Endodermal cell (in vitro differentiated cells): ENCODE measurements at places on chromosomes 11 and 22. TPM values are rescaled to one million over a fixed set of nuclear protein-coding genes. Genes with fewer than 3 reads are reported as not detected.
A peak's percentile ranks its signal among the peaks of the same experiment; 100 is the strongest.

The STK33 gene
- 21.7 to 26.8 TPM (median 24.4 TPM) in 3 replicates for total RNA-seq

The ARSA gene
- 22.4 to 30.6 TPM (median 29.1 TPM) in 3 replicates for total RNA-seq

The OR5L2 gene
- not detected in 3 replicates for total RNA-seq

The PDGFD gene
- total RNA-seq, result 2.3 to 3.3 TPM (median 2.8 TPM) in 3 replicates

The OR8G5 gene
- not detected in 3 replicates for total RNA-seq

The FBLN1 gene
- total RNA-seq, result 197 and 226 TPM in 2 replicates

The APLNR gene
- 3.5 and 4.2 TPM in 2 replicates for total RNA-seq

The SCN4B gene
- 0.15 to 0.28 TPM (median 0.23 TPM) in 3 replicates for total RNA-seq

The GRAP2 gene
- total RNA-seq, result 0.84 and 0.92 TPM in 2 replicates

GRCh38 chr11:9675691-9676090 is 11.8 kb downstream of the SWAP70 start:
- DNase-seq, result peak; percentile 71

DNA sequence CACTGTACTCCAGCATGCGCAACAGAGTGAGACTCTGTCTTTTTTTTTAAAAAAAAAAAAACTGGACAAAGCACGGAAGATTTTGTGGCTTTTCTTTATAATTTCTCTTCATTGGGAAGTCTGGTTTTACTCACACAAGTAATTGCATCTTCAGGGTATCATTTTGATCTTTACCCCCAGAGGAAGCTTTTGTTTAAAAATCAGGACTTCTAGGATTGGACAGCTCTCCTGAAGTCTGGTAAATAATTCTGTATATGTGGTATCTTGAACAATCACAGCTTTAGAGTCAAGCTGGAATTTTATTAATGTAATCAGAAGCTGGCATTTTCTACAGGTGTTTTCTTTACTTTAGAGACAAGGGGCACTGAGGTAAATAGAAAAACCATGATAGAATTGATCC is 208.1 kb upstream of the NARS2 start:
- DNase-seq, result no peak

GRCh38 chr11:19727246-19727645 is 14.6 kb downstream of the NAV2 start:
- no peak for DNase-seq

GRCh38 chr11:1899686-1900085 is 8.0 kb upstream of the PRR33 start:
- no peak for DNase-seq

GRCh38 chr11:44400431-44400830 is 90.5 kb upstream of the ALX4 start:
- no peak for DNase-seq

GRCh38 chr11:42085736-42086135 is 626.3 kb upstream of the LRRC4C start:
- DNase-seq, result no peak

GRCh38 chr22:45425101-45425500 is 11.6 kb downstream of the RIBC2 start:
- no peak for DNase-seq

DNA sequence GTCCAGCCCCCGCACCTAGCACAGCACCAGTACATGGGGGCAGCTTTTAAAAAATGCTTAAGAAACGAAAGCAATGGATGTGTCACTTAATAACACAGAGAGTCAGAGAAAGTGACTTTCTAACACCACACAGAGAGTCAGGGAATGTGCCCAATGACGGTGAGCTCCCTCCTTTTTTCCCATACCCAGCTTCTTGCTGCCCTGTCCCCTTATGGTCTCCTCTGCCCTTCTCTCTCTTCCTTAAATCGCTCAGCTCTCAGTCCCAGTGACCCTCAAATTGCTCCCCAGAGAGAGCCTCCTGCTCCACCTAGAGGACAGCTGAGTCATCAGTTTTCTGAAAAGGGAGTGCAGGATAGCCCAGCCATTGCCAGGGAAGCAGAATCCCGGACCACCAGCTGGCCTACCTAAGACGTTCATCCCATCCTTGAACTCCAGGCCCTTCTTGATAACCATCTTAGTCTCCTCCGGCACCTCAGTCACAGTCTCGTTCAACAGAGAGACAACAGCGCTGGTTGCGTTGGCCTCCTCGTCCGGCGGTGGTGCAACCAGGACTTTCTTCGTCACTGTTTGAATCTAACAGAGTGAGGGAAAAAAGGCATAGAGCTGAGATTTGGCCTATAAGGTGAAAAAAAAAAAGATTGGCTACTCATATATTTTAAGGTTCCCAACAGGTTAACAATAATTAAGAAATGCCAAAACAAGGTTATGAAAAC is 113.5 kb downstream of the SLC1A2 start:
- DNase-seq, result peak; percentile 80

DNA sequence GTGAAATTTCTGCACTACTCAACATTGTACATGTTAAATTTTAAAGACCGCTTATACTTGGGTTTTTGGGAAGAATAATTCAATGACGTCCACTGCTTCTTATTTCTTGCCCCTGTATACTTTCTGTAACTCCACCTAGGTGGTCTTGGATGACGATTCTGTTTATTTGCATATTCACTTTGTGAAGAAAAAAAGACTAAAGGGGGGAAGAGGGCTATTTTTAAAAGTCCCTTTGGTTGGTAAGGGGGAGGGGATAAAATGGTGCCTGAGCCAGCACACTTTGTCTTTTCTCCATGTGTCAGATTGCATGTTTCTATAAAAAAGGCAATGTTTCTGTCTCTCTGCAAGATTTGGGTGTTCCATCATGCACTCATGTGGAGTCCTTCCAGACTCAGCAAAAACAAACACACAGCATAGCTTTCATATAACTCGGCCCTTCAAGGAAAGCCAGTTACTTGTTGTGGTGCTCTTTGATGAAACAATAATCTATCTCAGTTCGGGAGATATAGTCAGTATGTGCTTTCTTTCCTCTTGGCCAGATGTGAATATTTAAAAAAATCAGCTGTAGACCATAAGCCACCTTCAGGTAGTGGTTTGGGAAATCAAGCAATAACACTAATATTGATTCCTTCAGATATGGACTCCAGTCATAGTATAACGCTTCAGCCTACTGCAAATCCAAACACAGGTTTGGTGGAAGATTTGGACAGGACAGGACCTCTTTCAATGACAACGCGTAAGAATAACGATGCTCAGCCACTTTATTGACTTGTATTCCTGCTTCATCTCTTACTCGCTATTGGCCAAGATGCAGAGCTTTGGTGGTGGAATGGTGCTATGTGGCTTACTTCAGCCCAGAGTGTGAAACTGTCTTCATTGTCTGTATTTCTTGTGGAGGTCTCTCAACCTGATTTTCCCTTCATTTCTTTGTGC is 68.8 kb downstream of the CD44 start:
- no peak for DNase-seq

DNA sequence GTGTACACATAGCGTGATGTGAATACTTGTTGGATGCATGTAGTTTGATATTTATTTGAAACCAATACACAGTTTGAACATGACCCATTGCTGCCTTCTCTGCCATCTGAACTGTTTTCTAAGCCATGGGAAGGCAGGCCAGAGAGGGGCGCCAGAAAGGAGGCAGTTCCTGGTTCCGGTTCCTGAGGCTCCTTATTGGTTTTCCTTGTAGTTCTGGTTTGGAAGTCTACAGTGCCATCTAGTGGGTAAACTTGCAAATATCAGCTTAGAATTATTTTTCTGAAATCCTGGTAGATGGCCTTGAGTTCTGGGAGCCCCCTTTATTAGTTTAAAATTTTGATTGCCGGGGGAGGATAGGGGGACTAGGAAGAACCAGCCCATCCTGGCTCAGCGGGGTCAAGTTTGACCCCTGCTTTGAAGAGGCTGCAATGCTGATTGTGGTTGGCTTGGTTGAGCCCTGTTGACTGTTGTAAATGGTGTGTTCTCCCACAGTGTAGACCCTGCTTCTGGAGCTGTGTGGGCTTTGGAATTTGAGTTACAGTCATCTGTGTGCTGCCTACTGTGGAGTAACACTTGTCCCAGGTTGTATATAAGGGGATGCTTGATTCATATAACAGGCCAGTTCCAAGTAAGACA is 48.4 kb downstream of the GRAMD1B start:
- peak; percentile 90 for DNase-seq

DNA sequence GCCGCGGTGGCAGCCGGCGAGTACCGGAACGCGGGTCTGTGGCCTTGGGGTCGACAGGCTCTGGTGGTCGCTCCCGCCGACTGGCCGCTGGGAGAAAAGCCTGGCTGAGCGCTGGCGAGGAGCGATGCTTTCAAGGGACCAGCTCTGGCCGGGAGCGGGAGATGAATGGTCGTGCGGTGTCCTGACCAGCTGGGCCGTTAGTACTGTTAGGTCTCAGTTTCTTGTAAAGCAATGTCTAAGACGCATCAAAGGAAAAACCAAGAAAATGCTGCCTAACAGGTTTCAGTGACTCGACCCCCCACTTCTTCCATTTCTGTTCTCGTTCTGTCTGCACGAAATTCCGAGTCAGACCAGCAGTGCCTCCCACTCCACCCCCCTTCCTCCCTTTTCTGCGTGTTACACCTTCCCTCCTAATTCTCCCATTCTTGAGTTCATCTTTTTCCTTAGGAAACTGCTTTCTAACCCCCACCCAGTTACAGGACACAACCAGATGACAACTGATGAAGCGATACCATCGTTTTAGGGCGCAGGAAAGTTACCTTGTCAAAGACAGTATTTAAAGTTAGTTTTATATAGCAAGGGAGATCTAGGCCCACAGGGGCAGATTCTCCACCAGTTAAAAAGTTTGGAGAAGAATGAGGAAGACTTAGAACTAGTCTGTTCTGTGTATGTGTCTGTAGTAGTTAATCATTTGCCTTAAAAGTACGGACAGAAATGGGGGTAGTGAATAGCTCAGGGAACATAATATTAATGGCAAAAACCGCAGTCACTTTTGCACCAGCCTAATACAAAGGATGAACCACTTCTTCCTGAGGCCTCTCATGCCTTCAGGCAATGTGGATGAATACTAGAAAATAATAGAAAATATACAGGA is 1.0 kb downstream of the CUL5 start:
- no peak for DNase-seq

GRCh38 chr11:9850224-9850895 is 186.5 kb downstream of the SWAP70 start:
- DNase-seq, result no peak

- peak; percentile 71 for DNase-seq
These were observed 105.3 kb upstream of the KIRREL3 start for GRCh38 chr11:127105593-127106541.

GRCh38 chr22:35726933-35727332 is 9.3 kb downstream of the APOL5 start:
- no peak for DNase-seq

GRCh38 chr11:46309814-46310259 is 32.4 kb downstream of the CREB3L1 start:
- no peak for DNase-seq

DNA sequence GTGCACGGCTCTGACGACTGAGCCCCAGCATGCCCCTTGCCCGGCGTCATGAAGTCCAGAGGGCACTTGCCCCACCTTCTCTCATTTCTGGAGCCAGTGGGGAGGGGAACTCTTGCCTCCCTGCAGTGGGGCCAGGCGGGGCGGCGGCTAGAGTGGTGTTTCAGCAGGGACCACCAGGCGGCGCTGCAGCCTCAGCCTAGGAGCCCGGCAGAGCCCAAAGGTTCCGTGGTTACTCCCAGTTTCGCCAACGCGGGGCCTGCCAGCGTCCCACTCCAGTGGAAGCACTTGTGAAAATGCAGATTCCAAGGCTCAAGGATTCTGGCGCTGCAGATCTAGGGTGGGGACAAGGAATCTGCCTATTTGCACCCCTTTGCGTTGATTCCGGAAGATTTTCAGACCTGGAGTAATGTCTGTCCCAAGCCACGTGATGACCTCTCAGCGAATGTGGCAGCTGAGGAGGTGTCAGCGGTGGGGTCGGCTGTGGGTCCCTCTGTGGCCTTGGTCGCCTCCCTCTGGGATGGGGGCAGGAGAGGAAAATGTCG is 55.7 kb downstream of the CD82 start:
- DNase-seq, result peak; percentile 96

- DNase-seq, result peak; percentile 95
These were observed 38.5 kb upstream of the CYP2D6 start for GRCh38 chr22:42169055-42169469.

GRCh38 chr22:17684245-17684644 is 45.7 kb downstream of the BCL2L13 start:
- DNase-seq, result no peak
